ENCODE measurements at places on chromosomes 11 and 22.

GRCh38 chr11:2465202-2466068 is 20.6 kb downstream of the KCNQ1 start:
- no peak for DNase-seq

DNA sequence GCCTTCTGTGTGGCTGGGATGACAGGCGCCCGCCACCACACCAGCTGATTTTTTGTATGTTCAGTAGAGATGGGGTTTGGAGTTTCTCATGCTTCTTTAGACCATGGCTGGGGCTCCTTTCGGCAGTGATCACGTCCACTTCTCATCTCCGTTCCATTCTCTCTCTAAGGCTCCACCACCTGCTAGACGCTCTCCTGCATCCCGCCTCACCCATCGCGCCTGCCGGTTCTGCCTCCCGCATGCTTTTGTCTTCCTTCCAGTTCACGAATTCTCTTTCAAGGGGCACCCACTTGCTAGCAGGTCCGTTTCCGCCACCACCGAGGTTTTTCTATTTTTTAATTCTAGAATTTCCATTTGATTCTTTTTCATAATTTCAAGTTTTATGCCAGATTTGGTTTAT is 22.0 kb upstream of the SYT8 start:
- DNase-seq = no peak

DNA sequence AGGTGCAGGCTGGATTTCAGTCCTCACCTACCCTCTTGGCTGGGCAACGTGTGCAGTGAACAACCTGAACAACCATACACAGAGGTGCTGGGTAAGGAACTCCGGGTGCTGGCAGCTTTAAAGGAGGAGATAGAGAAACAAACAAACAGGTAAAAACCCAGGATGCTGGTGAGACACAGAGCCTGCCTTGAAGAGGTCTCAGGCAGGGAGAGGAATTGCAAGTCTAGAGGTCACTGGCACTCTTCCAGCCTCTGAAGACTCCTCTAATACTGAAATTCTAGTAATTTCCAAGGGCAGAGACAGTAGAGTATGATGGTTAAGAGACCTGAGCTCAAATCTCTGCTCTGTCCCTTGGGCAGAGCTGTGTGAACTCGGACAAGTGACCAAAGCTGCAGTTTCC is 192.5 kb downstream of the CEP164 start:
- DNase-seq = no peak

- DNase-seq = no peak
Measured at GRCh38 chr11:43969543-43969942, 27.1 kb downstream of the C11orf96 start.

GRCh38 chr11:113401718-113402117 is 14.1 kb downstream of the ANKK1 start:
- DNase-seq = no peak

GRCh38 chr11:120801801-120802689 is 221.9 kb upstream of the TBCEL start:
- DNase-seq = peak; percentile 31

- DNase-seq = no peak
Measured at GRCh38 chr11:117175104-117175503, 3.4 kb upstream of the SIDT2 start.

DNA sequence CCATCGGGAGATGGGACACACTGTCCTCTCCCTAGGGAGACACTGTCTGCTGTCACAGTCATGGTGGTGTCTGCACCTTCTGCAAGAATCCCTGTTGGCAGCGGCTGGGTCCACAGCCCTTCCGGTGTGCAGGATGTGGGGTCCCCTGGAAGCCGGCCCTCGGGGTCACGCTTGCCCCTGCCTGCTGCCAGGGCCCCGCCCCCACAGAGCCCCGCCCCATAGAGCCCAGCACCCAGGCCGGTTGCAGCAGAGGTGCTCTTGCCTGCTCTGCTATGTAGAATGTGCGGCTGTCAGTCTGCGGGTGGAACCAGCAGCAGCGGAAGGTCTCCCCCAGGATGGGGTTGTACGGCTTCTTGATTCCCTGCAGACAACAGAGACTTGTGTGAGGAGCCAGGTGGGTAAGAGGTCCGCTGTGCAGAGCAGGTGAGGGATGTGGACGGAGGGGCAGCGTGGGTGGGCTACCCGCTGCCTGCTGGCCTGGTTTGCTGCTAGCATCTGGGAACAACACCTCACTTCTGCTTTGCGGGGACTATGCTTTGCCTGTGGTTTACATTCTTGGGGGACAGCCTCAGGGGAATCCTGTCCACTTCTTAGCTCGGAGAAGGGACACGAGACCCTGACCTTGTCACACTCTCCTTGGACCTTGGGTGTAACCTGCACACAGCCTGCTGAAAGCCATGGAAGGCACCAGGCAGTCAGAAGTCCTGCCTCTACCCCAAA is 44.9 kb upstream of the CARS1 start:
- no peak for DNase-seq

DNA sequence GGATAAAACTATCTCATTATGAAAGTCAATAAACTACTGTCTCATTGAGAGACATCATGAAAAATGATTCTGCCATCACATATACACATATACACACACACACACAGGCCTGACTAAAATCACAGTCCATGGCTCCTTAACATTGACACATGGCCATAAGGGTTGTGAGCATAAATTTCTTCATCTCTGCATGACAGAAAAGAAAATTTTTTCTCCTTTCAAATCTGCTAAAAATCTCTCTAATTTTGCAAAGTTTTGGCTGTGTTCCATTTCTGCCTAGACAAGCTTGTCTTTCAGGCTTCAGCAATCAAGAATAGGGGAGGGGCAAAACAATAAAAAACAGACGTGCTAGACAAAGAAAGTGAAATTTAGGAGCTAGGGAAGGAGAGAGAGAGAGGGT is 324.5 kb downstream of the LRRC4C start:
- DNase-seq = no peak

GRCh38 chr11:8739309-8739793 is 56.8 kb downstream of the RPL27A start:
- no peak for DNase-seq

DNA sequence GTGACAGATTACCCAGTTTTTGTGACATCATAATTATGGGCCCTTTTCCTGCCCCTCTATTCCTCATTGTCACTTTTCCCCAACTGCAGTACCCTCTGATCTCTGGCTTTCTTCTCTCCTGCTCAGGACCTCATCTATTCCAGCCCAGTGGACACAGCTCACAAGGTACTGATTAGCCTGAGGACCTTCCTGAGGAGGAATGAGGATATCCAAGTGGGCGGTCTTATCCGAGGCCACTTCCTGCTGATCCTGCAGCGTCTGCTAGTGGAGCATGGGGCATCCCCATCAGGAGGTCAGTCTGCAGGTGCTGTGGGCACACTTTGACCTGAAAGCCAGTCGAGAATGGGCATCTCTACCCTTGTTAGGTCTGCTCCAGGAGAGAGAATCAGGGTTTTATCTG is 24.5 kb upstream of the CCDC134 start:
- DNase-seq = no peak

GRCh38 chr11:112235750-112236390 is 9.6 kb downstream of the PTS start:
- no peak for DNase-seq

GRCh38 chr22:28918550-28919271 is 35.3 kb downstream of the ZNRF3 start:
- DNase-seq = no peak

- DNase-seq = no peak
Measured at GRCh38 chr11:112995423-112996090, 34.3 kb downstream of the NCAM1 start.

GRCh38 chr22:44291265-44291664 is 21.5 kb downstream of the SHISAL1 start:
- no peak for DNase-seq

DNA sequence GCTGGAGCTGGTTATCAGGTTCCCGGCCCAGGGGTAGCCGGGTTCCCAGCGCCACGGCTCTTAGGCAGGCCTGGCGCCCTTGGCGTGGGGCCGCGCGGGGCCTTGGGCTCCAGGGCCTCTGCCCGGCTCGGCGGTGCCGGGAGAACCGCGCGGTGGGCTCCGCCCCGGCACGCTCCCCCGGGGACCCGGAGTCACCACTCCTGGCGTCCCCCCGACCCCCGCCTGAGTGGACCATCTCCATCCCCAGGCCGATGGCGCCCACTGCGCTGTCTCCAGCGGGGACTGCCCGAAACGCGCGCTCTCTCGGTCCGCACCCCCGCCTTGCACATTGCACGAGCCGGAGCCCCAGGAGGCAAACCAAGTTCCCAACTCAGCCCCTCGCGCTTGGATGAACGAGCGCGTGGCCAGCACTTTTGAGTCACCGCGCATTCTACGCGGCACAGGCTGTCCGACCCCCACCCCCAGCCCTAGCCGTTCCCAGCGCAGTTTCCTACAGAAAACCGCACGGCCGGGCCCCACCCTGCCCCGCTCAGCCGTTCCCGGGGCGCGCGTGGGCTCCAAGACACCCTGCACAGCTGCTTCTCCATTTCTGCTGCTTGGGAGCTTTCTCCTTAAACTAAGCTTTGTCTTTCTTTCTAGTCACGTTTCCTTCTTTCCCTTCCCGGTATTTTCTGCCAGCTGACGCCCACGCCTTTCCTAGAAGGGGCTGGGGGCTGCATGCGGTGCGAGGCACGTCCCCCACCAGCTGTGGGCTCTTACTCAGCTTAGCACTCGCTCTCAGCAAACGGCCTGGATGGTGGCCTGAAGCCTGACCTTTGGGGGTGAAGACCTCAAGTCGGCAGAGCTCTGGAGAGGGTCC is 650 bp upstream of the CHID1 start:
- no peak for DNase-seq

GRCh38 chr11:123055191-123055901 is 6.6 kb downstream of the HSPA8 start:
- no peak for DNase-seq

All from stimulated activated CD8-positive, alpha-beta memory T cell treated with anti-CD3 and anti-CD28 coated beads, Interleukin-7, amount 100 ng/mL, for 1 hour (primary cell).